ENCODE measurements at places on chromosomes 11 and 22. TPM values are rescaled to one million over a fixed set of nuclear protein-coding genes. Genes with fewer than 3 reads are reported as not detected.

GRM5 gene
- not detected for polyA plus RNA-seq

CCDC188 gene
- polyA plus RNA-seq = not detected

FAM180B gene
- polyA plus RNA-seq = not detected

CEP126 gene
- 0.13 TPM for polyA plus RNA-seq

PKDREJ gene
- not detected for polyA plus RNA-seq

TRAF6 gene
- 12.2 TPM for polyA plus RNA-seq

NXPE2 gene
- not detected for polyA plus RNA-seq

IGLL5 gene
- polyA plus RNA-seq = 3.6 TPM

UFD1 gene
- polyA plus RNA-seq = 126 TPM

OR8G5 gene
- not detected for polyA plus RNA-seq

SEPTIN3 gene
- polyA plus RNA-seq = not detected

OR2AG2 gene
- polyA plus RNA-seq = not detected

RIMBP3C gene
- polyA plus RNA-seq = 0.49 TPM

PATE2 gene
- polyA plus RNA-seq = not detected

CD6 gene
- polyA plus RNA-seq = 298 TPM

CABP7 gene
- 0.13 TPM for polyA plus RNA-seq

MRGPRX3 gene
- not detected for polyA plus RNA-seq

SULT4A1 gene
- not detected for polyA plus RNA-seq

ALKBH3 gene
- 49.8 TPM for polyA plus RNA-seq

GRIA4 gene
- polyA plus RNA-seq = not detected

ADAMTS15 gene
- not detected for polyA plus RNA-seq

SPON1 gene
- 2.0 TPM for polyA plus RNA-seq

HOATZ gene
- not detected for polyA plus RNA-seq

APOA5 gene
- not detected for polyA plus RNA-seq

PLAAT3 gene
- 9.2 TPM for polyA plus RNA-seq

IFITM10 gene
- polyA plus RNA-seq = not detected

DCDC1 gene
- polyA plus RNA-seq = not detected

NLRP14 gene
- polyA plus RNA-seq = not detected

KRTAP5-11 gene
- not detected for polyA plus RNA-seq

FAT3 gene
- polyA plus RNA-seq = not detected

TRIM51 gene
- not detected for polyA plus RNA-seq

ZNF202 gene
- polyA plus RNA-seq = 8.5 TPM

TNNT3 gene
- not detected for polyA plus RNA-seq

C22orf42 gene
- not detected for polyA plus RNA-seq

GPHA2 gene
- polyA plus RNA-seq = not detected

CLCF1 gene
- 0.45 TPM for polyA plus RNA-seq

WNT7B gene
- polyA plus RNA-seq = not detected

GLB1L2 gene
- polyA plus RNA-seq = 0.79 TPM

RABL2B gene
- 30.0 TPM for polyA plus RNA-seq

MMP13 gene
- polyA plus RNA-seq = not detected

NFAM1 gene
- 0.05 TPM for polyA plus RNA-seq

PAMR1 gene
- polyA plus RNA-seq = not detected

NCAM1 gene
- not detected for polyA plus RNA-seq

BBOX1 gene
- polyA plus RNA-seq = not detected

TYR gene
- polyA plus RNA-seq = not detected

OR51B5 gene
- not detected for polyA plus RNA-seq

CLP1 gene
- 9.6 TPM for polyA plus RNA-seq

NRIP3 gene
- 0.99 TPM for polyA plus RNA-seq

All from CD4-positive, alpha-beta memory T cell (primary cell).